Lower lobe of right lung (tissue), 2 donors: ENCODE measurements at places on chromosomes 1 and 21. TPM values are rescaled to one million over a fixed set of nuclear protein-coding genes. Genes with fewer than 3 reads are reported as not detected.

DNA sequence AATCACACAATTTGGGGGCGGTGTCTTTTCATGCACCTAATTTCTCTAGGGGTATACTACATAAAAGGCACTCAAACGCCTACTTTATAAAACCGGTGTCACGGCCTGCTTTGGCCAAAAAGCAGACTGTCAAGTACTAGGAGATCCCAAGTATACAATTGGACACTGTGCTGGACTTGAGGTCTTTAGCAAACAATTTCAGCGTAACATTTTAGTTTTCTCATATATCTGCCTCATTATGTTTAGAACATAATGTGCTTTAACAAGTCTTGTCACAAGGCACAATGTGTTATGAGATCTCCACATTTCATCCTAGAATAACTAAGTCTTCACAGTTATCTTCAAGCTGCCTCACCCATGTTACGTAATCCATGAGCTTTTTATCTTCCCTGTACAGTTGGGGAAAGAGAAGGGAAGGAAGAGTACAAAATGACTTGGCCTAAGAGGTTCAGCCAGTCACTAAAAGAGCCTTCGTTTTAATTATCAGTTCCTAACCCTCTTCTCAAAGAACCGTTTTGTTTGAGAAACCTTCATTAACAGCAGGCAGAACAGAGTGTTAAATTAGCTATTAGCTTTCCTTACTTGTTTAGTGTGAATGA is 1.7 kb downstream of the SSX2IP start:
- no peak for DNase-seq

- DNase-seq = no peak
These were observed 16.7 kb downstream of the DYNLT5 start for GRCh38 chr1:66768965-66769364.

- no peak for DNase-seq
These were observed 49.2 kb downstream of the ALG14 start for GRCh38 chr1:95023399-95024043.

GRCh38 chr1:48776393-48777218 is at the start of gene BEND5:
BEND5 (minus strand) TSS chr1:48776891; CDS start chr1:48776831, 60 bp downstream.
- DNase-seq = peak; percentile 61

- no peak for DNase-seq
These were observed 36.3 kb downstream of the TMEM51 start for GRCh38 chr1:15189692-15190370.

GRCh38 chr1:230858918-230859729 is 9.2 kb downstream of the C1orf198 start:
- DNase-seq = no peak

GRCh38 chr1:59976194-59977074 is 49.9 kb upstream of the CYP2J2 start:
- peak; percentile 64 for DNase-seq

CCDC17 gene
- 20.3 TPM for total RNA-seq

DNA sequence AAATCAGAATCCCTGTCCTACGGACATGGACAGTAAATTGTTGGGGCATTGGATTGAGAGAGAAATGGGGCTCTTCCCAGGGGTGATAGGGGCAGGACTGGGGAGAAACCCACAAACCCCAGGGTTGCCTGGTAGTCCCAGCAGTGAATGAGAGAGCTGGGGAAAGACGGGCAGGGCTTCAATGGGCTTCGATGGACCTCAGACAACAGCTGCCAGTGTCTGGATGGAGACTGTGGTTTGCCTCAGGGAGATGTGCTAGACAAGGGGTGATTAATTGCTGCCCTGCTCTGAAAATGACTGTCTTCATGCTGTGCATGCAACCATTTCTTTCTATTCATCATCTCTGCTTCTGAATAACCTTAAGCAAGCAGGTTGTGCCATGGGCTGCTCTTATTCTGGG is 7.4 kb downstream of the GPR25 start:
- no peak for DNase-seq

- DNase-seq = peak; percentile 73
These were observed 116.8 kb downstream of the TOMM20 start for GRCh38 chr1:235011599-235012435.

DNA sequence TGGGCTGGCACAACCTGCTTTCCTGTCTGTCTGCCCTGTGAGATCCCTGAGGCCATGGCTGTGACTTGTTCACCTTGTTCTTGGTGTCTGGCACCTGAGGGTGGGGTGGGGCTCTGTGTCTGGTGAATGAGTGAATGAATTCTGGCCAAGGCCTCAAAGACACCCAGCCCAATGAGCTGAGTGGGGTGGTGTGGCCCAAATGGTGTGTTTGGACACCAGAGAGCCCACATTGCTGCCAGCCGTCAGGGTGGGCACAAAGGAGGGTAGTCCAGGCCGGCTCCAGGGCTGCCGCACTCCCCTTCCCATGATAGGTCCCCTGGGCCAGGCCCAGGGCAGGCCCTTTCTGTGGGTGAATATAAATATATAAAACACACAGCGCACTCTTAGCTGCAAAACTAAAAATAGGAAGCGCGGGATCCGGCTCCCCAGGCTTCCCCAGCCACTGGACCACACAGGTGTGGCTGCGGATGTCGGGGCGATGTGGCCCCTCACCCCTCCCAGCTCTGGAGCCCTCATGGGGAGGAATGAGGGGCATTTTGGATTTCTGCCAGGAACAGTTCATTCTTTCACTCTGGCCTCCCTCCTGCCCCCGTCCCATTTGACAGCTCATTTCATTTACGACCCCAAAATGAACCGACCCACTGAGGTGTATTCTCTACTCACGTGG is 33.3 kb downstream of the RUNX3 start:
- DNase-seq = peak; percentile 40

LCE3E gene
- total RNA-seq = not detected

DNA sequence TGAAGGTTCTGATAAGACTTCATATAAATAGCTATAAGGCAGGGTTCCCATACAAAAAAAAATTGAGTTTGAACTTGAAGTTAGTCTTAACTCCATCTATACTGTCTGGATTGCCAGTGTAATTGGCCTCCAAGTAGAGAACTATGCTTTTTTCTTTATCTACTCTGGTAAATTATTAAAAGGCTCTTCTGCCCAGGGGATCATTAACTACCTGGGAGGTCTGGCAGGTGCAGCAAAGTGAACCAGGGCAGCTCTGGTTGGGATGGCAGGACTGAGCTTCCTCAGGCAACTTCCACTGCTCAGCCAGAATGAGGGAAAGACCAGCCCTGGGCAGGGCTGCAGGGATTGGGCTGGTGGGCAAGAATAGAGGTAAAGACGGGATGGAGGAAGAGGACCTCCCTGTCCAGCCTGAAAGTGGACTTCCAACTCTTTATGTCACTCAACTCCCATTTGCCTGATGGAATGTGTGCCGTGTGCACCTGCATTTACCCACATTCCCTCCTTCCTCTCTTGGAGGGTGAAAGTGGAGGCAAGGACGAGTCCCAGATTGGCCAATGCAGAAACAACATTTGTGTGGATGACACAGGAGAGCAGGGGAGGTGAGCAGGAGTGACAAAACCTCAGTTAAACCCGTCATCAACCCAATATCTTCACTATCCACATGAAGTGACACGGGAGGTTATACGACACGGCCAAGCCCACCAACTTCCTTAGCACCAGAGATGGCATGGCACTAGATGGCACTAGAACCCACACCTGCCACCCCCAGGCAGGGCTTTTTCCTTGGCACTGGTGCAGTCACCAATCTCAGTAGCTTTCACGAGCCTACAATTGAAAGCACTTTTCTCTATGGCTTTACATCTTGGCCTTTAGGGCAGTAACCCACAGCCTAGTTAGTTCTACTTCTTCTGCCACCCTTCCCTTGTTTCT is 25.2 kb downstream of the CCN1 start:
- no peak for DNase-seq

- no peak for DNase-seq
These were observed 10.7 kb downstream of the DDI2 start for GRCh38 chr1:15628003-15628402.

GRCh38 chr21:33238146-33238545 is 8.4 kb downstream of the IFNAR2 start:
- no peak for DNase-seq

HES4 gene
- total RNA-seq = 21.4 TPM

GRCh38 chr21:34684174-34684876 is 15.5 kb downstream of the CLIC6 start:
- no peak for DNase-seq

- no peak for DNase-seq
These were observed 67.9 kb upstream of the DMRTA2 start for GRCh38 chr1:50491142-50491541.

GRCh38 chr1:51284487-51284954 is 45.8 kb downstream of the TTC39A start:
- no peak for DNase-seq

DNA sequence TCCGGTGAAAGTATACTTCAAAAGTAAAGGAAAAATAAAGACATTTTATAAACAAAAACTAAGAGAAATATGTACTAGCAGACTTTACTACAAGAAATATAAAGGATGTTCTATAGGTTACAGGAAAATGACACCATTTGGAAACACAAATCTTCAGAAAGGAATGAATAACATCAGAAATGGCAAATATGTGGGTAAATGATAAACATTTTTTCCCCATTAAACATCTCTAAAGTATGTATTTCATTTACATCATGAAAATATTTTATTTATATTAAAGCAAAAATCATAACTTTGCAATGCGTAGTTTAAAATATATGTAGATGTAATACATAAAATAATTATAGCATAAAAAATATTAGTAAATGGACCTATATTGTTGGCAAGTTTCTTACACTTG is 184.1 kb upstream of the ZNHIT6 start:
- no peak for DNase-seq

GRCh38 chr1:49971088-49971487 is 52.7 kb downstream of the AGBL4 start:
- no peak for DNase-seq

- DNase-seq = no peak
These were observed 68.9 kb downstream of the IFI44 start for GRCh38 chr1:78718566-78718965.

CFAP107 gene
- 2.9 TPM for total RNA-seq

GRCh38 chr1:88537787-88538186 is 146.3 kb upstream of the PKN2 start:
- DNase-seq = no peak

DNA sequence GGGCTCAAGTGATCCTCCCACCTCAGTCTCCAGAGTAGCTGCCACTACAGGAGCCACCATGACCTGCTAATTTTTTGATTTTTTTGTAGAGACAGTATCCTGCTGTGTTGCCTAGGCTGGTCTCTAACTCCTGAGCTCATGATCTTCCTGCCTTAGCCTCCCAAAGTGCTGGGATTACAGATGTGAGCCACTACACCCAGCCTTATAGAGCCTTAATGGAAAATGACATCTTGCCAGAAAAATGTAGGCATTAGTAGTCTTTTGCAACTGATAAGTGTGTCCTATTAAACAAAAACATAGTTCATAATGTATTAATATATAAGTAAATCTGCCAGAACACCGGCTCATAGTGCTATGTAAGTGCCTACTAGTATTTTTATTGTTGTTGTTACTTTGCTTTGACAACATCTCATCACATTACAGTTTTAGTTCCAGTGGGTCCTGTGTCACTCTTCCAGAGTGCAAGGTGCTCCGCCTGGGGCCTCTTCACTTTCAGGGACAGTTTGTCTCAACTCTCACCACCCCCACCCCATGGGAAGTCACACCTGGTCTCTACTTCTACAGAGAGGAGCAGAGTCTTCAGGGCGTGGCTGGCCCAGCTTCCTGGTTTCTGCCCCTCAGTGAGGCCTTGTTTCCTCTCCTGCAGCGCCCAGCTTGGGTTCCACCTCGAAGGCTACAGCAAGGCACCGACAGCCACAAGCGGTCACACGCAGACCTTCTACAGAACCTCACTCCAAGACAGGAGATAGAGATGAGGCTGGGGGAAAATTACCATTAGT is 30.1 kb downstream of the RHOU start:
- no peak for DNase-seq

ZNF672 gene
- 39.8 TPM for total RNA-seq

SLC45A3 gene
- 6.8 TPM for total RNA-seq

GRCh38 chr1:63248216-63248615 is 74.2 kb upstream of the FOXD3 start:
- no peak for DNase-seq

SYT2 gene
- total RNA-seq = not detected
